RWPE1 (cell line): ENCODE measurements at places on chromosomes 6 and 20.

- DNase-seq, result no peak
Measured at GRCh38 chr6:113338644-113339043, 518.5 kb upstream of the MARCKS start.

GRCh38 chr6:16816891-16817290 lies 55.6 kb upstream of the ATXN1 start:
- DNase-seq, result no peak

DNA sequence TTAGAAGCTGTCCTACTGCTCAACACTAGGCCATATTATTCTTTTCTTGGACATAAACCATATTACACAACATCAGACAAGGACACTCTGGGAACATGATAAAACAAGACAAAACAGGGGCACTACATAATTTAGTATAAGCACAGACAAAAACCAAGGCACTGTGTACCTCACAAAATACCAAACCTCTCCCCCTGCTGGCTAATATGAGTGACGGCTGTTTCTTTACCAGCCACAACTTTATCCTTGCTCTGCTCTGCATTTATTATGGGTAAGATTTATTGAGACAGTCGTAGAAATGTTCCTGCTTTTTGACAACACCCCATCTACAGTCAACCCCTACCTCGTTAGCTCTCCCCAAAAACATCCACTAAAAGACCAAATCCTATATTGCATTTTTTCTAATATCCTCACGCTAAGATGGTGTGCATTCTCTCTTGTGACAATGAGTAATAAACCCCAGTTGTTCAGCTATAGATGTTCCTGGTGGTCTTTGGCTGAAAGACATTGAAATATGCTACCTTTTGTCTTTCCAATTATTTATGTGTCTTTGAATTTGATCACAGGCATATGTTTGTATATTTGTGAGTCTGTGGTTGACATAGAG lies 23.8 kb upstream of the POLR1H start:
- DNase-seq, result peak; percentile 38

DNA sequence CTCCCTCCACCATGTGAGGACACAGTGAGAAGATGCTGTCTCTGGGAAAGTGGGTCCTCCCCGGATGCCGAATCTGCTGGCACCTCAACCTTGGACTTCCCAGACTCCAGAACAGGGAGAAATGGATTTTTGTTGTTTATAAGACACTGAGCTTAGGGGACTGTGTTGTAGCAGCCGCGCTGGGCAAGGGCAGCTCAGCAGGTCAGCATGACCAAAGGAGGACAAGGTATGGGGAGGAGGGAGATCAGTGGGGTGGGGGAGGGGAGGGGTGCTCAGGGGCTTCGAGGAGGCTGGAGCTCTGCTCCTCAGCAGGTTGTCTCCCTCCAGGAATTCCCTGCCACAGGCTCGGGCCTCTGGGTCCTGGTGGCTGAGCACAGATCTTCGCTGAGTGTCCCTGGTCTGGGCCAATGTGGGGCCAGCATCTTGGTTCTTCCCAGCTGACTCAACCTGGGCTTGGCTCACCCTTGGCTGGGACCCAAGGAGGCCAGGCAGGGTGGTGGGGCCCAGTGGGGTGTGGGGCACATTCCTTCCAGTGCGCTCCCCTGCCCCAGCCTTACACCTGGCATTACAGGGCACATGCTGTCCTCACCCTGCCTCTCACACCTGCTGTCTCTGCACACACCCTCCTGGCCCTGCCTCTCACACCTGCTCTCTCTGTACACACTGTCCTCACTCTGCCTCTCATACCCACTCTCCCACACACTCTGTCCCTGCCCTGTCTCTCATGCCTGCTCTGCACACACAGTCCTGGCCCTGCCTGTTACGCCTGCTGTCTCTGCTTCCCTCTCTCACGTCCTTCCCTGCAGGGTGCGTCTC lies 107.3 kb downstream of the SYCP2 start:
- peak; percentile 94 for DNase-seq

- no peak for DNase-seq
Measured at GRCh38 chr20:50197463-50198179, 7.0 kb downstream of the CEBPB start.

GRCh38 chr6:147095316-147095715 lies 108.9 kb upstream of the STXBP5 start:
- DNase-seq, result no peak

GRCh38 chr6:144593392-144593791 lies 308.3 kb downstream of the UTRN start:
- no peak for DNase-seq

GRCh38 chr6:91149246-91149955 lies 562.5 kb upstream of the MAP3K7 start:
- DNase-seq, result no peak

GRCh38 chr6:105384004-105384403 lies 18.9 kb downstream of the PREP start:
- peak; percentile 86 for DNase-seq

DNA sequence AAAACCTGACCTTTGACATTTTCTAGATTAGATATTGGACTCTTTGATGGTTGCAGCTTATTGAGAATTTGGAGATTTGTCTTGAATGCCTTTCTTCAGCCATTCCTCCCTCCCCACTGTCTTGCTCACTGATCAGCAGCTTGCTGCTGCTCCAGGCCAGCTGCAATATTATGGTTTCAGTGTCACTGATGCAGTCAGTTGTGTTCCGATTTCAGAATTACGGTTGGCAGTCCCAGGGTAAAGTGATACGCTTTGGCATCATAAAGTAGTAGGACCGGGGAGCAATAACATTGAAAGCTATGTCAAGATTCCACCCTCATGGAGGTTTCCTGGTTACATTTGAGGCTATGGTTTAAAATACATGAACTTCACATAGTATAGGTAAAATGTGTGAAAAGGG lies 152.6 kb downstream of the BCKDHB start:
- no peak for DNase-seq

DNA sequence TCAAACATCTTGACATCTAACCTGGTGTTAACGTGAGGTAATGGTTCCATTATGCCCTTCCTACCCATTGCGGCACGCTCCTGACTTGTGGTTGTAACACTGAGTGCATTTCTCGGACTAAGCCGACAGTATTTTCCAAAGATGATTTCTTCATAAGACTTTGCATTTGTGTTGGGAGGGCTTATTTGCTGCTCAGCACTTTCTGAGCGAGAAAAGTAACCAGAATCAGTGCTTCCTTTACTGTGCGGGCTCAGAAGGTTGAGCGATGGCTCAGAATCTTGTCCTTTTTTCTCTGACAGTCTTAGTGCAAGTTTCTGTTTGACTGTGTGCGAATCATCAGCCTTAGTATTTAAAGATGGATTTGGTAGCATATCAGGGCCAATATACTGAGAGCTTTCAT lies 171.7 kb downstream of the HIVEP2 start:
- DNase-seq, result no peak

GRCh38 chr6:42778122-42778521 lies 3.7 kb upstream of the BICRAL start:
- no peak for DNase-seq

DNA sequence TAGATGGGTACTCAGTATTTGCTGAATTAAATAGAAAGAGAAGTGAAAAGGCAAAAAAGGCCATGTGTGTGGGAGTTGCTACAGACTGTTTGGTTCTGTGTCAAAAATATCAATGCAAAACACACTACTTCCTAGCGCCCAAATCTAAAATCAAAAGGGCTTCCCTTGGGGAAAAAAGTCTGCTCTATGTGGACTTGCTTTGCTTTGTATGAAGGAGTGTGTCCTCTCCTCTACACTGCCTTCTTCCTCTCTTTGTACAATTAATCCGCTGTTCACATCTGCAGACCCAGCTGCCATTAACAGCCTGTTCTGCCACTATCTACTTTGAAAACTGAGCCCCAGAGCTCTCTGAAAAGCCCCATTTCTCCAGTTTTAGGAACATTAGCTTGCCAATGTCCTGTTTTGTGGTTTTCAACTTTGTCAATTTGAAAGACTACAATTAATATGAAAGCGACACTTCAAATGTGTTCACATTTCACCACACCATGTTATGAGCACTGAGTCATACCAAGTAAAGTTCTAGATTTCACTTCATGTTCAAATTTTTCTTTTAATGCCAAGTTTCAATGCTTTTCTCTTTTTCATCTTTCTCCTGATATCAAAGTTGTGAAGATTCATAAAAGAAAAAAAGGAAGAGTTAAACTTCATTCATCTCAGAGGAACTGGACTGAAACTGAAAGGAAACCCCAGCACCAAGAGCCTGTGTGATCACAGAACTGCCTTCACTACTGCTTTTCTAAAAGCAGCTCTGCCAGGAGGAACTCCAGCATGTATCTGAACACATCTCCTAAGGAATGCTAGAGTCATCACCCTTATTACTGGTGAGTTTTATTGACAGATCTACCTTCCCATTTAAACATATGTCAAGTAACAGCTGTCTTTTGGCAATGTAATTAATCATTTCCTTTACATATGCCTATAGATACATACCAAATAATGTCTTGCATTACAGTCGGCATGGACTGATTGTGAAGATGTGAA lies 102.6 kb downstream of the KIF13A start:
- no peak for DNase-seq
